ENCODE measurements at places on chromosomes 5 and 9. TPM values are rescaled to one million over a fixed set of nuclear protein-coding genes. Genes with fewer than 3 reads are reported as not detected.

The KYAT1 gene
- total RNA-seq: 6.8 TPM

The C9orf57 gene
- not detected for total RNA-seq

The PCDHGA6 gene
- total RNA-seq: 4.7 TPM

The PCDHB5 gene
- 0.32 TPM for total RNA-seq

The ACOT12 gene
- total RNA-seq: not detected

The C5orf46 gene
- total RNA-seq: 4.8 TPM

The FAM240B gene
- not detected for total RNA-seq

The SLC6A18 gene
- total RNA-seq: not detected

Data from fibroblast of villous mesenchyme (primary cell).